Fibroblast of lung (primary cell): ENCODE measurements at places on chromosomes 16 and 17. TPM values are rescaled to one million over a fixed set of nuclear protein-coding genes. Genes with fewer than 3 reads are reported as not detected.

- no peak for DNase-seq
Observed at GRCh38 chr17:45042346-45043120, 8.9 kb downstream of the DCAKD start.

Gene KRT13
- polyA plus RNA-seq, result 0.03 TPM in 1 of 2 replicates, not detected in the other

- peak; percentile 53 for DNase-seq
Observed at GRCh38 chr16:68086336-68086841, 1.2 kb downstream of the NFATC3 start.

GRCh38 chr17:57809879-57810278 is 40.0 kb downstream of the MRPS23 start:
- DNase-seq, result no peak

GRCh38 chr16:9099131-9099625 is 7.7 kb downstream of the HAPSTR1 start:
- DNase-seq, result no peak

DNA sequence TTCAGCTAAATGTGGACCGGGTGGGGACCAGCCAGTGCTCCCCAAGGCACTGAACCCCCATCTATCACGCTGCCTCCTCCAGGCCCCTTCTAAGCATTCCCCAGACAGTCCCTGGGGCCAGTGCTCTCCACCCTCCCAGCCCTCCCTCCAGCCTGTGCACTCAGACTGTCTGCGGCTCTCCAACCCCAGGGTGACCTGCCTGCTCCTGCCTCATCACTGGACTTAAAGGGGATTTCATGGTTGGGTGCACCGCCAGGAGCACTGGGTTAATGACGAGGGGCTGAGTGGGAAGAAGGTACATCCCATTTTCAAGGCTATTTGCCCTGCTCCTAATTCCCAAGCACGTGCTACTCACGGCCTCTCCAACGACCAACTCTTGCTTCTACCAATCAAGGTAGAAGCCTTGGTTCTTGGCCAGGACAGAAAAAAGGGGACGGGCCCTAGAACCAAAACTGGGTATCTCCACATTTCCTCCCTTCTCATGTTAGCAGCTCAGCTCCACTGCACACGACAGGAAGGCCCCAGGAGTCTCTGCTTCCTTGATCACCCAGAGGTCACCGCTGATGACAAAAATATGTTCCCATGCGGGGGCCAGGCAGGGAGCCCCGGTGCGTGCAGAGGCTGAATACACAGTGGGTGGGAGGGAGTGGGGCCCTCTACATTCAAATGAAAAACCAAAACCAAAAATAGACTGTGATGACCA is 3.5 kb upstream of the ABR start:
- no peak for DNase-seq

Gene SPNS1
- 24.4 and 27.1 TPM in 2 replicates for polyA plus RNA-seq

GRCh38 chr16:31513126-31513525 is 4.9 kb upstream of the RUSF1 start:
- DNase-seq, result peak; percentile 72

Gene ARL5C
- polyA plus RNA-seq, result not detected in 2 replicates

Gene SULT1A2
- not detected in 2 replicates for polyA plus RNA-seq

Gene MEIOB
- polyA plus RNA-seq, result 0.05 TPM in 1 of 2 replicates, not detected in the other

GRCh38 chr17:13478326-13478830 is 123.4 kb downstream of the HS3ST3A1 start:
- DNase-seq, result no peak

DNA sequence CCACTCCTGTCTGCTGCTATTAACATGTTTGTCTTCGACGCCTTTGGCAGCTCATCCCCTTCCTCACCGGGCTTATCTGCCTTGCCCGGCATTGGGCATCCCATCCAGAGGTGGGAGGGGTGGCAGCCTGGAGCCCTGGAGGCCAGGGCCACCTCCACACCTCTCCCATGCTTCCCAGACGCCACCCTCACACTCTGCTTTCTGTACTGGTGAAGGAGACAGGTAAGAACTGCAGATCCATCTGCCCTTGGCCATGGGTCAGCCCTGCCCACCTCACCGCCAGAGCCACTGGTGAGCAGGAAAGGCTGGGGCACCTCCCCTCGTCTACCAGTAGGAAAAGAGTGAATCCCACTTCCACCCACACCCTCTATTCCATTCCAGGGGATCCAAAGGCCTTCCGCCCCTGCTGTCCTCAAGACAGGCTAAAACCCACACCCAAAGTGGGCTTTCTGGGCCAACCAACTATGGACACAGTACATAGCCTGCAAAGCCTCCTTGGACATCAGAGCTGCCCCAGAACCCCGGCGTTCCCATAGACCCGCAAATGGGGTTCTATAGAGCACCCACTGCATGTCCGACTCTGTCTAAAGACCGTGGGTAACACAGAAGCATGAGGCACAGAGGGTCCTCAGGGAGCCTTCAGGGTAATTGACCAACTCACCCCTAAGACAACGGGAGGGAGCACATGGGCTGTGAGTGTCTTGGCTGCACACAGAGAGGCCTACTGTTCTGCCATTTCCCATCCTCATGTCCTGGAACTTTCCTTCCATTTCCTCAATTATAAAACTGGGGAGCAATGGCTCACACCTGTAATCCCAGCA is 23.4 kb upstream of the RBFOX3 start:
- DNase-seq, result no peak

DNA sequence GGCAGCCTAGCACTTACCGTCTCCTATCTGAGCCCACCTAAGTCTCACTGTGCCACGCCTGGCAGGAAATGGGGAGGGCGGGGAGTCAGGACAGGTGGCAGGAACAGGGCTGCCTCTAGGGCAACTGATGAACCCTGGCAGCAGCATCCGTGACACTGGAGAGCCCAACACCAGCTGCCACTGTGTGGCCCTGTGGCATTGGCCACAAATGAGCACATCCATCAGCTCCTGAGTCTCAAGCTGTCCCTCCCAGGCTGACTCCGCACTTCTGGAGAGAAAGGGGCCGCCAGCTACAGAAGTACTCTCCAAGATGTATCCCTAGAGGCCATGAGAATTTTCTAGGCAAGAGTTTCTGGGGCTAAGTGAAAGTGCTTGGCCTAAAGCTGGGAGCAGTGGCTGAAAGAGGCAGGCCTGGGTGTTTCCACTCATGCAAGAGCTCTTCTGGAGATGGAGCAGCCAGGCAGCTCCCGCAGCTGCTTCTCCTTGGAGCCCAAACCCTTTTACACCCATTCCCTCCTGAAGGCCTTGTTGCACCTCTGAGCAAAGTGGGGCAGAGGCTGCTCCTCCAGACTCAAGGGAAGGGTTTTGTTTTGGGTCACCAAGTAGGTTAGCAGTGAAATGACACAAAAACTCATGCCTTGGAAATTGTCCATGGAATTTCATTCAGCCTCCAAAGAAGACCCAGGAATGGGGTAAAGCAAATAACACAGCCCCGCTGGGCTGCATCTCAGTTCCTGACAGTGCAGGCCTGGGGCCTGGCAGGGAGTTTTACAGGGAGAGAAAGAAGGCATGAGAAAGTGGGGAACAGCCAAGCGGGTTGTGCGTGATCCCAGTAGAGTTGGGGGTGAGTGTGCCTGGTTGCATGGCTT is 25.8 kb downstream of the PEMT start:
- no peak for DNase-seq

DNA sequence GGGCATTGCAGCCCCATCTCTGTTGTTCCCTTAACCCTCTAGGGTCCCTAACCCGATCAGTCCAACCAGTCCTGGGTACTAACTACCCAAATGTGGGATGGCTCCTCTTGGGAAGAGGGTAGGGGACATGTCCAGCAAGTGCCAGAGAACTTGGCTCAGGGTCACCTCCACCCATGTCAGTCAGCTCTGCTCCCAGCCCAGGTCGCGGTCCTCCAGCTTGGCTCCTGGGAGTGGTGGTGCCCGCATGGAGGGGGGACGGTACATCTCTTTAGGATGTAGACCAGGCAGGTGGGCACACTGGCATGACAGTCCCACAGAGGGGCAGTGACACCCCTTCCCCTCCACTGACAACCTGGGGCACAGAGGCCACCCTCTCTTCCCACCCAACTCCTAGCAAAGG is 6.0 kb downstream of the TMUB2 start:
- no peak for DNase-seq

GRCh38 chr17:81868674-81869220 is 2.4 kb downstream of the ARHGDIA start:
- peak; percentile 87 for DNase-seq

Gene BMERB1
- 39.4 and 46.0 TPM in 2 replicates for polyA plus RNA-seq

GRCh38 chr17:9402590-9403199 is 172.9 kb downstream of the STX8 start:
- no peak for DNase-seq

DNA sequence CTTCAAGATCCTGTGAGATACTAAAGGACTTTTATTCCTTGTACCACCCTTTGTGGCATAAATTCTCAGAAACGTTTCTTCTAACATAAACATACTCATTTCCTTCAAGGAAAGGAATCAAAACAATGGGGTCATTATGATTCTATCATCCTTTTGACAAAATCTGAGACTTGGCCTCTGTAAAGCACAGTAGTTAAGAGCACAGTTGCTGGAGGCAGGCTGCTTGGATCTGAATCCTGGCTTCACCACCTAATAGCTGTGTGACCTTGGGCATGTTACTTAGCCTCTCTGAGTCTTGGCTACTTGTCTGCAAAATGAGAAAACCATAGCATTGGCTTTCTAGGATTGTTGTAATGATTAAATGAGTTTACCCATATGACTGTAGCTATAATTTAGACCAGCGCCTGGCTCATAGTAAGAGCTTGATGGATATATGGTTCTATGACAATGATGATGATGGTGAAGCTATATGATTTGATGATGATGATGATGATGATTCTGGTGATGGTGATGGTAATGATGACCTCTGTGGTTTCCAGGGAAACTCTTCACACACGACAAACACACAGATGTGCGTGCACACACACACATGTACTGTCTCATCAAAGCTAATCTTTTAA is 6.1 kb upstream of the KRT31 start:
- DNase-seq, result peak; percentile 17

Gene MPO
- polyA plus RNA-seq, result 0.01 TPM in 2 replicates

Gene SMIM36
- not detected in 2 replicates for polyA plus RNA-seq

DNA sequence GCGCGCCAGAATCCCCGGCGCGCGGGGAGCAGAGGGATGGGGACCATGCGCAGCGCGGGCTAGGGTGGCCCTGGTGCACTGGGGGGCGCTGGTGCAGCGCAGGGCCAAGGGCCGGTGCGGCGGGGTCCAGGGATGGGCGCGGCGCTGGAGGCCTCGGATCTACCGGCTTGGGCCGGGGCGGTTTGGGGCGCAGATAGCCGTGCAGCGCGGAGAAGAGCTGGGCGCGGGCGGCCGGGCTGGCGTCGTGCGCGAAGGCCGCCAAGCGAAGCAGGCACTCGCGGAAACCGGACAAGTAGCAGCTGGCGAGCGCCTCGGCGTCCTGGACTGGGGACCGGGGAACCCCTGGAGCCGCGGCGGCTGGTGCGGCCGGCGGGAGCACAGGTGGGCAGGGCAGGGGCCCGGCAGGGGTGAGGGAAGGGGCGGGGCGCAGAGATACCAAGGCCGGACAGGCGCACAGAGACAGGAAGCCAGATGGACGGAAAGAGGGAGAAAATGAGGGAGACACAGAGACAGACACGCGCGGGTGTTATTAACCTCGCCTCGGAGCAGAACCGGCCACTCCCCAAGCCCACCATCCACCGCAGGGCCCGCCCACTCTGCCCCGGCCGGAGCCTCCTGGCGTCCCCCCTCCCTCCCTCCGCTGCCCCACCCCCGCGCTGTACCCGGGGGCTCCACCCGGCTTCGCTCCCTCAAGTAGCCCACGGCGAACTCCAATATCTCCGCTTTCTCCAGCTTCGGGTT is 2.1 kb downstream of the HES7 start:
- peak; percentile 60 for DNase-seq

- no peak for DNase-seq
Observed at GRCh38 chr17:37221865-37222264, 153.9 kb upstream of the C17orf78 start.

DNA sequence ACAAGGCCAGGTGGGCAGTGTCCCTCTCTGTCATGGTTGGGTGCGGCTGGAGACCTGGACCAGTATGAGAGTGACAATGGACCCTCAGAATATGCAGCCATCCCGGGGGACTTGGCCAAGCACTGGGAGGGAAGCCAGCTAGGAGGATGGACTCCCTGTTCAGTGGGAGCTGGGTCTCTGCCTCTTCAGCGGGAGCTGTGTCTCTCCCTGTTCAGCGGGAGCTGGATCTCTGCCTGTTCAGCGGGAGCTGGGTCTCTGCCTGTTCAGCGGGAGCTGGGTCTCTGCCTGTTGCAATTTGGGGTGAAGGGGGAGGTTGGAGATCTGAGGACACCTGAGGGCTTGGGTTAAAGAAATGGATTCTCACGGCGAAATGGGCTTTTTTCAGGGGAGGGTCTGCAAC is 3.8 kb upstream of the PRSS33 start:
- no peak for DNase-seq

Gene ZPBP2
- not detected in 2 replicates for polyA plus RNA-seq

Gene C17orf113
- polyA plus RNA-seq, result 0.02 and 0.07 TPM in 2 replicates

Gene RSKR
- polyA plus RNA-seq, result 1.8 and 2.5 TPM in 2 replicates

GRCh38 chr16:22813948-22814710 is at the start of gene HS3ST2:
Gene HS3ST2 (plus strand): TSS chr16:22814162. CDS start chr16:22814611, 449 bp downstream.
- DNase-seq, result no peak

- DNase-seq, result no peak
Observed at GRCh38 chr17:69093279-69093789, 32.6 kb upstream of the ABCA9 start.

DNA sequence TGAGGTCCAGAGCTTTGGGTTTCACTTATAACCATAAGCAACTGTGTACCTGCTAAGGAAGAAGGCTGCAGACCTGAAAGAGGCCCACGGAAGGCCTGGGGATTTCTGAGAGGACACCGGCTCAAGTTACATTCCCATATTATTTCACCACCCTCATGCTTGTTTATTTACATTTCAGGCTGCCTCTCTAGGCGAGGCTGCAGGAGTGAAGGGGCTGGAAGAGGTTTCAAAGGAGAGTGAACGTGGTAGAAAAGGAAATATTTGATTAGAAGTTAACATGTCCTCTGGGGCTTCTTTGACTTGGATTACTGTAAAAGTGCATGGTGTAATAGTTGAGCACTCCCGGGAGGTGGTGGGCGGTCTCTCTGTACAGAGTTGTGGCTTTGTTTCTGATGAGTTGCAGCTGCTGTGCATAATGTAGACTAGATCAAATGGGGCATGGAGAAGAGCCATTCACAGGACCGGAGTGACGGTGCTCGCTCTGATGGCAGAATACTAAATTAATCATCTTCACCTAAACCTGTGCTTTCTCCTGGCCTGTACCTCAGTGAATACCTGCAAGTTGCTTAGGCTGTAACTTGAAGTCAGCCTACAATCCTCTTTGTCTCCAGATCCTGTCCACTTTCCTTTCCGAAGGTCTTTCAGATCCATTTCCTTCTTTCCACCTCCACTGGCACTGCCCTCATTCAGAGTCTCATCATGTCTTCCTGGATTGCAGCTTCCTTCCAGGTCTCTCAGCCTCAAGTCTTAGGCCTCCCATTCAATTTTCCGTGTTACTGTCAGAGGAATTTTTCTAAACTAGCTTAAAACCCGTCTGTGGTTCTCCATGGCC is 1.9 kb upstream of the CPD start:
- peak; percentile 75 for DNase-seq

GRCh38 chr16:8852534-8852933 is 16.3 kb downstream of the CARHSP1 start:
- no peak for DNase-seq

Gene WFDC1
- polyA plus RNA-seq, result 4.7 and 32.1 TPM in 2 replicates

GRCh38 chr16:26149364-26150190 is 457.8 kb downstream of the HS3ST4 start:
- no peak for DNase-seq

- DNase-seq, result peak; percentile 86
Observed at GRCh38 chr17:68981288-68981687, 26.1 kb upstream of the ABCA8 start.

Gene AMDHD2
- 10.8 and 12.6 TPM in 2 replicates for polyA plus RNA-seq

Gene NKD1
- 0.02 and 0.12 TPM in 2 replicates for polyA plus RNA-seq
